ENCODE measurements at places on chromosomes 2 and 18.
A peak's percentile ranks its signal among the peaks of the same experiment; 100 is the strongest.

GRCh38 chr2:45825001-45825651 is 173.7 kb downstream of the PRKCE start:
- no peak for DNase-seq

GRCh38 chr2:114709936-114710850 is 267.8 kb downstream of the DPP10 start:
- no peak for DNase-seq

- no peak for DNase-seq
Observed at GRCh38 chr2:70895249-70895648, 40.5 kb upstream of the ATP6V1B1 start.

- DNase-seq = peak; percentile 48
Observed at GRCh38 chr2:88545118-88545517, 82.1 kb downstream of the EIF2AK3 start.

DNA sequence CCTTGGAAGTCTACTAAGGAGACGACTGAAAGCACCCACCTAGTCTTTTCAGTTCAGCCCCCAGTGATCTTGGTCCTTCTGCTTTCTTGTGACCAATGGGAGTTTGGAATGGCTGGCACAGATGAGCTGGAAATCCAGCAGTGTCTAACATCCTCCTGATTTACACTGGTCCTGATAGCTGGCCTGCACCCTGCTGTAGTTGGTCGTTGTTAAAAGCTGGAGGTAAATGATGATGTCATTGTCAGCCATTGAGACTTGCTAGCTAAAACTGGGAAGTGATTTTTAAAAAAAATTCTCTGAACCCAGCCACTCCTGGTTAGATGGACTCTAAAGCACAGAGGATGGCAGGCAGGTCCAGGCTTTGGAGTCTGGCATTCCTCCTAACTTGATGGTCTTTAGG is 19.3 kb downstream of the CCT7 start:
- no peak for DNase-seq

GRCh38 chr2:75503048-75503607 is 57.6 kb downstream of the EVA1A start:
- peak; percentile 74 for DNase-seq

DNA sequence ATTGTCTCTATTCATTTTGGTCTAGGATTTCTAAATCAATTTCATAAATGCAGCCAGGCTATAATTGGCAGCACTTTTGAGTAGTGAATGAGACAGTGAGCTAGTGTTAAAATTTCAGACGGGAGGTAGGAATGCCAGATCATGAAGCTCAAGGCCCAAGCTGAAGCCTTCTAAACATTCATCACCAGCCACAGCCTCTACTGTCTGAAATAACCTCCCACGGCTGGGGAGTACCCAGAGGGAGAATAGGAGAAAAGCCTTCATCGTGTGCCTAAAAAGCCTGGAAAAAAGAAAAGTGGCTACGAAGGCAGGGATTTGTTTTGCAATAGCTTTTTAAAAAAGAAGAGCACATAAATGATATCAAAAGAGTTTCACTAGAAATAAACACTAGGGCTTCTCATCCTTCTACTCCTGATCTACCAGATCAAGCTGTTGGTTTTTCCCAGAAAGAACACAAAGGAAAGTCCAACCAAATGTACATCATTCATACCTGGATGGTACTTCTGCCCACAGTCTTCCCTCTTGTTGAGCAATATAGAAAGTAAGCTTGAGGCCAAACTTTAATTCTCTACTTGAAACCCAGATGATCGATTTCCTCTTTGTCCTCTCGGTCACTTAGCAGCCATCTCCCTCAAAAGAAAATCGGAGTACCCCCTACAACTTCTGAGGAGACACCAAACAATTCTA is 48.1 kb upstream of the SLC39A10 start:
- DNase-seq = no peak

- peak; percentile 37 for DNase-seq
Observed at GRCh38 chr18:58161659-58162058, 117.6 kb downstream of the NEDD4L start.

DNA sequence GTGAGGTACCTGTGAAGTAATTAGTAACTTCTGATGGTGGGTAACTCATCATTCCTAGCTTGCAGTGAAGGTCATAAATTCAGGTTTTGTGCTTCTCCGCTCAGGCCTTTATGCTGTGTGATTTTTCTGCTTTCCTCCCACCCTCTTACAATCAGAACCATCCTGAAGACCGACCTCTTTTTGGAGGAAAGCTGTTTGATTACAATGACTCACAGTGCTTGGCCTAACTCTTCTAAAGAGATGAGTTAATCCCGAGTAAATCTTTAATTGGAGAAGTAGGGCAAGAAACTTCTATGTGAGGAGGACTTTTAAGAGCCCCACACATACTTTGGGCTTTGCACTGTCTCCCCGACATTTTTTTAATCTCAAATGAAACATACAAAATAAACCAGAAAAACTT is 53.1 kb downstream of the TTC27 start:
- peak; percentile 38 for DNase-seq

GRCh38 chr2:11527001-11527400 is 6.8 kb upstream of the GREB1 start:
- no peak for DNase-seq

DNA sequence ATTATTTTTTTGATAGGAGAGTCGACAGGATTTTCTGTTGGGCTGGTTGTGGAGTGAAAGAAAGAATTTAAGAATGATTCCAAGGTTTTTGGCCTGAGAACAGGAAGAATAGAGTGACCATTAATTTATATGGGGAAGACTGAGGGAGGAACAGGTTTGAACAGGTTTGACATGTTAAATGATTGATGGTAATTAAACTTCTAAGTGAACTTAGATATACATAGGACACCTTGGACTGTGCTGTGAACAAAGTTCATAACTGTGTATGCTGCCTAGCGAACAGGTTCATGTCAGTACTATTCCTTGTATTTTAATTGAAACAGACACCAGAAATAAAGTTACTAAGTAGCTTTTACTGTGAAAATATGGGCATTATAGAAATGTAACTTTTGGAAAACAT is 212.0 kb downstream of the SPAG16 start:
- DNase-seq = no peak

GRCh38 chr2:66495788-66496640 is 61.1 kb downstream of the MEIS1 start:
- peak; percentile 94 for DNase-seq

- DNase-seq = no peak
Observed at GRCh38 chr2:85987266-85988174, 98.7 kb upstream of the ST3GAL5 start.

DNA sequence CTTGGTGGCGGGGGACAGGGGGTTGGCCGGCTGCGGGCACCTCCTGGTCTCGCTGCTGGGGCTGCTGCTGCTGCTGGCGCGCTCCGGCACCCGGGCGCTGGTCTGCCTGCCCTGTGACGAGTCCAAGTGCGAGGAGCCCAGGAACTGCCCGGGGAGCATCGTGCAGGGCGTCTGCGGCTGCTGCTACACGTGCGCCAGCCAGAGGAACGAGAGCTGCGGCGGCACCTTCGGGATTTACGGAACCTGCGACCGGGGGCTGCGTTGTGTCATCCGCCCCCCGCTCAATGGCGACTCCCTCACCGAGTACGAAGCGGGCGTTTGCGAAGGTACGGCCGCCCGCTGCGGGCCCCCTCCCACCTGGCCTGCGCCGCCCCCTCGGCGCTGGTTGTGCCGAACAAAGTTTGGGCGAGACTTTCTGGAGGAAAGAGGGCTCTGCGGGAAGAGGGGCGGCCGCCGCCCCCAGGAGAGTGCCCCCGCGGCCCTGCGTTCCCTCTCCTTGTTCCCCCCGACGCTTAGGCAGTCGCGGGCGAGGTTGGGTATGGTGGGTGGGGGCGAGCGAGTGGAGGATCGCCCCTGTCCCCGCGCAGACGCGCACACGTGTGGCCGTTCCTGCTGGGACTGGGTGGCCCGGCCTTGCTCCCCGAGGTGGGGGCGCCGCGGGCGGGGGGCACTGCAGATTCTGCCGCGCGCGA is 866 bp downstream of the CRIM1 start:
- peak; percentile 35 for DNase-seq

- peak; percentile 93 for DNase-seq
Observed at GRCh38 chr2:231056453-231057416, at the start of gene PSMD1. TSS of gene PSMD1 (plus strand) at chr2:231056867. CDS start at chr2:231057026, 159 bp downstream.

Measured in fibroblast of mammary gland (primary cell).